ENCODE measurements at places on chromosomes 6 and 20.

DNA sequence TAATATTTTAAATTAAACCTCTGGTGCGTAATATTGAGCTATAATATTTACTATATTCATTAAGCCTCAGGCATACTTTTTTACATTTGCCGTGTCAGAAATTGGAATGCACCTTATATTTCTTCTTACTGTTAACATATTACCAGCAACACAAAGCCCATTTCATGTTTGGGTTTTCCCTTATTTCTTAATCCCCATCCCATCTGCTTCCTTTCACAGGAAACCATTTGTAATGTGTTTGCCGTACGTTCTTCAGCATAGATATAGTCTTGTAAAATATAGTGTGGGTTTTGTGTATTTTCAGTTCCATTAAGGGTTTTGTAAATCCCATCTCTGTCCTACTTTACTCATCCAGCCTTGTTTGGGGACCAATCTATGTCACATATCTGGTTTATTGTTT, 6.5 kb downstream of the EYS start:
- no peak for DNase-seq

- no peak for DNase-seq
These were observed 2.5 kb downstream of the RNF217 start for GRCh38 chr6:124964764-124965105.

GRCh38 chr6:37257320-37257633, 295 bp upstream of the TBC1D22B start:
- DNase-seq, result no peak

- no peak for DNase-seq
These were observed 233.8 kb upstream of the SUPT3H start for GRCh38 chr6:45611491-45611890.

- DNase-seq, result no peak
These were observed 172.3 kb downstream of the ERMARD start for GRCh38 chr6:169923468-169924464.

- no peak for DNase-seq
These were observed 199.0 kb downstream of the PDE7B start for GRCh38 chr6:136050475-136050874.

GRCh38 chr6:145225500-145225899, 509.8 kb downstream of the EPM2A start:
- DNase-seq, result no peak

- no peak for DNase-seq
These were observed 328.4 kb downstream of the ESR1 start for GRCh38 chr6:152135755-152136448.

DNA sequence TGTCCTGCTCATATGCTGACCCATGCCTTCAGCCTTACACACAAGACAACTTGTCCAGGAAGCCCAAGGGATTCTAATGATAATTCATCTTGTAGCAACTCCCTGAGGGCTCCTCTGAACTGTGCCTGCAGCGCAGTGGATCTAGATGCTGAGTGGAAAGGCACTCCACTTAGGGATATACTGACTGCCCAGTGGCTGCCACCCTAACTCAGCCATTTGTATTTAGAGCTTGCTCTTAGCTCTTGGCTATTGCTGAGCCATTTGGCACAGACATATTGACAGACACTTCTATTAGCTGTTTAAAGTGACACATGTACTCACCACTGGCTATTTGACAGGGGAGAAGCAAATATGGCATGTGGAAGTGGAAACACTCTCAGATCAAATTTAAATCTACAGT, 278.3 kb upstream of the SGK1 start:
- DNase-seq, result no peak

- DNase-seq, result no peak
These were observed 110.8 kb downstream of the SNX5 start for GRCh38 chr20:17857639-17858449.

GRCh38 chr6:16623029-16623653, 138.1 kb downstream of the ATXN1 start:
- no peak for DNase-seq

DNA sequence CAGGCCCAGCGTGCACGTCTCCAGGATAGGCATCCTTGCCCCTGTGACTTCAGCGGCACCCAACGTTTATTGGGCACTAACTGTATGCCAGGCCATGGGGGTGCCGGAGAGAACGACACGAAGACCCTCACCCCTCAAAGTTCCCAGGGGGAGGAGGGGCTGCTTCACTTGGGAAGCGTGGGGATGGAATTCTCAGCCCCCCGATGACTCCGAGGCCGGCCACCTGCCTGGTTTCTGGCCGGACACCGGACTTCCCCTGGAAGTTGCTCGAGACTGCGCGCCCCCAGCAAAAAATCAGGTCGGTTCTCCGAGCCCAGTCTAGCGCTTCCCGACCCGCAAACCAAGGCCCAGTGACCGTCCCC, 275 bp upstream of the MAVS start:
- no peak for DNase-seq

GRCh38 chr20:16711661-16712258, 18.1 kb upstream of the SNRPB2 start:
- DNase-seq, result no peak

DNA sequence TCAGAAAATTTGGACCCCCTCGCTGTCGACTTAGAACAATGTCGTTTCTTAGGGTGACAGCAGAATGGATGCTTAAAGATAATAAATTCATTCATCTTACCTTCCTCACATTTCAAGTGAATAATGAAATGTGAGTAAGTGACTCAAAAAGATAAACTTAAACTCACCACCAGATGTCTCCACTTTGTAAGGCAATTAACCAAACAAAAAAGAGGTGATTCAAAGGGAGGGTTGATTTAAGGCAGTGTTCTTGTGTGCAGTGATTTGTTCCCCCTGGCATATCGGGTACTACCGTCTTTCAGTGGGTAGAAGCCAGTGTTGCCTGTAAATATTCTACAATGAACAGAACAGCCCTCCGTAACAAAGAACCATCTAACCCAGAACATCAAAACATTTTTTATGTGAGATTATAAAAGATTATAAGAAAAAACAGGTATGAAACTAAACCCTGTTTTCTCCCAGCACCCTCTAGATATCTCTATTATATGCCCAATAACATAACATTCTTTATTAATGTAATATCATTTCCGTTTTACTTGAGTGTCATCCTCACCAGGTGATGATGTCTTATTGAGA, 589.7 kb downstream of the CBLN4 start:
- no peak for DNase-seq

DNA sequence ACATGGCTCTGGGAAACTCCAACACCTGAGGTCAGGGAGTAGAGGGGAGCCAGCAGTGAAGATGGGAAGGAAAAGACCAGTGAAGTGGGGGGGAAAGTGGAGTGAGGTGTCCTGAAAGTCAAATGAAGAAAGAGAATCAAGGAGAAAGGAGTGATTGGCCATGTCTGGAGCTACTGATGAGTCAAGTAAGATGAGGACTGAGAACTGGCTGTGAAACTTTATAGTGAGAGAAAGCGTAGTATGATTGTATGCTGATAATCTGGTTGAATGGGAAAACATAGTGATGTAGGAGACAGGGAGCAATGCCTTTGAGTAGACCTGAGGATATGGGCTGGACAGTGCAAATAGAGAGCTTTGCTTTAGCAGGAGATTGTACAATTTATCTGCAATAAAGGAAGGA, 183.6 kb upstream of the GMDS start:
- DNase-seq, result no peak

- no peak for DNase-seq
These were observed 125.5 kb downstream of the ANKRD60 start for GRCh38 chr20:58102744-58103516.

Measured in T-helper 17 cell (primary cell).